ENCODE measurements at places on chromosomes 6 and 20. TPM values are rescaled to one million over a fixed set of nuclear protein-coding genes. Genes with fewer than 3 reads are reported as not detected.

- no peak overlapping the region for H3K27ac ChIP-seq
- peaks cover 21% of the 10 kb centered on the region for H3K4me1 ChIP-seq
- DNase-seq, result no peak
- H3K4me3 ChIP-seq, result no peak overlapping the region
These were observed 2.3 kb upstream of the EPB41L1 start for GRCh38 chr20:36152261-36152660.

GRCh38 chr20:57037689-57038088, 228.8 kb downstream of the BMP7 start:
- DNase-seq, result no peak
- H3K27me3 ChIP-seq, result no peaks in the 10 kb centered on the region
- no peaks in the 10 kb centered on the region for H3K36me3 ChIP-seq
- H3K4me1 ChIP-seq, result no peaks in the 10 kb centered on the region

GRCh38 chr6:163339466-163339865, 75.1 kb upstream of the QKI start:
- peaks cover 8% of the 10 kb centered on the region for H3K4me1 ChIP-seq
- no peak for DNase-seq
- no peaks in the 10 kb centered on the region for H3K36me3 ChIP-seq
- H3K27me3 ChIP-seq, result no peaks in the 10 kb centered on the region
- H3K4me3 ChIP-seq, result no peak overlapping the region
- no peak overlapping the region for H3K27ac ChIP-seq

GRCh38 chr20:2204021-2204420, 91.8 kb upstream of the TGM3 start:
- H3K36me3 ChIP-seq, result peaks cover 10% of the 10 kb centered on the region
- peaks cover 45% of the 10 kb centered on the region for H3K27me3 ChIP-seq
- no peak overlapping the region for H3K4me3 ChIP-seq
- no peaks in the 10 kb centered on the region for H3K4me1 ChIP-seq

GRCh38 chr6:157787080-157787479, 36.0 kb upstream of the SNX9 start:
- no peaks in the 10 kb centered on the region for H3K4me1 ChIP-seq
- H3K27ac ChIP-seq, result no peak overlapping the region
- no peaks in the 10 kb centered on the region for H3K27me3 ChIP-seq

DNA sequence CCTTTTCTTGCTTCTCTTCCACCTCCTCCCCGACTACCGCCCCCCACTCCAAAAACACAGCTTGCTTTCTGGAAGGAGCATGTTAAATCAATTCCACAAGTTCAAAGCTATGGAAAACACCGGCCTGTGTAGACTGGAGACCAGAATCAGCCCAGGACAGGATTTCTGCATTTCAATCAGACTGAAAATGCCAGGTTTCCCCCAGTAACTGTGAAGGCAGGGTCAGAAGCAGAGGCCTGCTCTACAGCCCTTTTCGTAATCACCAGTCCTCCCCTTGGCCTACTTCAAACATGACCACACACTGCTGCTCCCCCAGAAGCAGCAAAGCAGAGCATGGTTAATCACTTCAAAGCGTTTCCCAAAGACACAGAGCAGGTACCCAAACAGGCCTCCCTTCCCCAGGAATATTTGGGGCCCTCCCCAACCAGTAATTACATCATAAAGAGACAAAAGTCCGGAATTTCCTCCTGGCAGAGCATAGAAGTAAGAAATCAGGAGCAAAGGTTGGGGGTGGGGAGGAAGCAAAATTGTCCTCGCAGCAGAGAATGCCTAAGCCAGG, 38.4 kb downstream of the ZMYND8 start:
- peak; percentile 77 for DNase-seq
- no peaks in the 10 kb centered on the region for H3K27me3 ChIP-seq
- H3K27ac ChIP-seq, result peak overlapping the region; percentile 97
- peak overlapping the region; percentile 54 for H3K4me3 ChIP-seq
- peaks cover 73% of the 10 kb centered on the region for H3K36me3 ChIP-seq

DNA sequence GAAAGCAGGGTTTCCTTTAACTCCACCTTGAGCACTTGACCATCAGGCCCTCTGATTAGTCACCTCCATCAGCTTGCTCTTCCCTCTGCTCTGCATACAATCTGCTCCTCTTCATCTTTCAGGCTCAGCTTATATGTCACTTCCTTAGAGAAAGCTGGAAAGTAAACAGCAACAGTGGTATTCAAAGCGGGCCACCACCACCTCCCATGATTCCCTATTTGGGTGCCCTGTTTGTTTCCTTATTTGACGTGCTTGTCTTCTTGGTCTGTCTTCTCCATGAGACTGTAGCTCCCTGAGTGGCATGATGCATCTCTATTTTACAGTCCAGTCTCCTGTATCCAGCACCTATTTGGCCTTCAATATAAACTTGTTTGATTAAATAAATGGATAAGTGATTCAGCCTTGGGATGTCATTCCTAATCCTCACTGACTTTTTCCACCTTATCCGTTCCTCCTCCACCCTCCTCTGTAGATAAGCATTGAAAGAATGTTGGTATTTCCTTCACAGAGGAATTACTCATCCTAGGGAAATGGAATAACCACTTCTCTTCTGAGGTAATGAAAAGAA, 102.8 kb upstream of the SGK1 start:
- H3K4me1 ChIP-seq, result peaks cover 21% of the 10 kb centered on the region
- H3K27me3 ChIP-seq, result no peaks in the 10 kb centered on the region
- H3K4me3 ChIP-seq, result no peak overlapping the region
- H3K27ac ChIP-seq, result no peak overlapping the region
- DNase-seq, result no peak

DNA sequence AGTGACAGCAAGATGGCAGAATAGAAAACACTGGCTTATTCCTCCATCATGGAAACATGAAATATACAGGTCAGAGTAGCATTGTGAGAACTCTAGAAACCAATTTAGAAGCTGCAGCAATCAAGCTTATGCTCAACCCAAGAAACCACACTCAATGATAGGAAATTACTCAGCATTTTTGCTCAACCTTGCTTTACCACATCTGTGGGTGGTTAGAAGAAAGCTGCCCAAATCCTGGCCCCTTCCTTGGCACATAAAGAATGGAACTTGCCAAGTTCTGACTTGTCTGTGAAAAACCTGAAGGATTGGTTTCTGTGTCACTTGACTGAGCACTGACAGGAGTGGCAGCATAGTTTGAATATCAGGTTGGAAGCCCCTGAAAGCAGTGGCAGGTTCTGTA, 108.0 kb upstream of the MOCS1 start:
- H3K36me3 ChIP-seq, result no peaks in the 10 kb centered on the region
- no peak overlapping the region for H3K27ac ChIP-seq
- no peaks in the 10 kb centered on the region for H3K27me3 ChIP-seq
- no peak overlapping the region for H3K4me3 ChIP-seq

GRCh38 chr20:41086402-41087324, 50.7 kb upstream of the PLCG1 start:
- H3K27ac ChIP-seq, result peak overlapping the region; percentile 43
- H3K27me3 ChIP-seq, result no peaks in the 10 kb centered on the region
- H3K4me1 ChIP-seq, result peaks cover 8% of the 10 kb centered on the region
- no peak for DNase-seq

- no peak overlapping the region for H3K27ac ChIP-seq
- no peak overlapping the region for H3K4me3 ChIP-seq
- peaks cover 9% of the 10 kb centered on the region for H3K4me1 ChIP-seq
- peaks cover 8% of the 10 kb centered on the region for H3K27me3 ChIP-seq
- no peaks in the 10 kb centered on the region for H3K36me3 ChIP-seq
These were observed 741.9 kb upstream of the MARCKS start for GRCh38 chr6:113115196-113115595.

GRCh38 chr6:45376310-45377042, 1.3 kb downstream of the SUPT3H start:
- peak overlapping the region; percentile 97 for H3K27ac ChIP-seq
- no peaks in the 10 kb centered on the region for H3K27me3 ChIP-seq
- H3K4me1 ChIP-seq, result no peaks in the 10 kb centered on the region

GRCh38 chr20:49505518-49505917, 23.1 kb upstream of the KCNB1 start:
- H3K4me3 ChIP-seq, result no peak overlapping the region
- H3K27me3 ChIP-seq, result peaks cover 8% of the 10 kb centered on the region
- H3K36me3 ChIP-seq, result no peaks in the 10 kb centered on the region

DNA sequence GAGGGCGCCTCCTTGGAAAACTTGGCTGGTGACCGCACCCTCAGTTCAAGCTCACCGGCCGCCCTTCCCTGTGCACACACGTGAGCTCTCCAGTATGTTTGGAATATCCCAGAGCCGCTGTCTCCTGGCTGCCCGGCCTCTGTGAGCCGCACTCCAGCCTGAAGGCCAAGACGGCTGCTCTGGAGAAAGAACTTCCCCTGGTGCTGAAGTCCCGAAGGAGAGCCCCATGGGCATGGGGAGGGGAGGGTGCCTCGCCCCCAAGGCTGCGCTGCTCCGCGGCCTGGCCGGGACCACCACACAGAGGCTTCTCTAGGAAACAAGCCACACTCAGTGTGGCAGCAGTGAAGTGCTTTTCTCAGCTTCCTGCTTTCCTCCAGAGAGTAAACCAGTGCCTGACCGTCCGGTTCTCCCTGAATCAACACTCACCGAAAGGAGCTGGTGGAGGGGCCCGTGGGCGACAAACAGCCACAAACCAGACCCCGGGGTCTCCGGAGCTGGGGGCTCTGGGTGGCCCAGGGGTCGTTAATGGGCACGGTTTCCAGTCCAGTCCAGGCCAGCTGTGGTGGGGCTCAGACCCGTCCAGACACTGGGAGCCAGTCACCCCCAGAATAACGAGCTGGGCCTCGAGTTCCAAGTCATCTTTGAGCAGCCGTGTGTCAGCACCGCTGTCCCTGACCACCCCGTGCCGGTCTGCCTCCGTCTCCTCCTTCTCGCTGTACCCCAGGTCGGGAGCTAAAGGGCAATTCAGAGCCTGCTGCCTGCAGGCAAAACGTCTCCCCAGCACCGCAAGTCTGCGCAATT, 87.4 kb upstream of the BHLHE23 start:
- no peaks in the 10 kb centered on the region for H3K36me3 ChIP-seq
- H3K27ac ChIP-seq, result no peak overlapping the region
- no peak for DNase-seq
- no peaks in the 10 kb centered on the region for H3K4me1 ChIP-seq
- H3K4me3 ChIP-seq, result no peak overlapping the region
- H3K27me3 ChIP-seq, result peaks cover 62% of the 10 kb centered on the region

DNA sequence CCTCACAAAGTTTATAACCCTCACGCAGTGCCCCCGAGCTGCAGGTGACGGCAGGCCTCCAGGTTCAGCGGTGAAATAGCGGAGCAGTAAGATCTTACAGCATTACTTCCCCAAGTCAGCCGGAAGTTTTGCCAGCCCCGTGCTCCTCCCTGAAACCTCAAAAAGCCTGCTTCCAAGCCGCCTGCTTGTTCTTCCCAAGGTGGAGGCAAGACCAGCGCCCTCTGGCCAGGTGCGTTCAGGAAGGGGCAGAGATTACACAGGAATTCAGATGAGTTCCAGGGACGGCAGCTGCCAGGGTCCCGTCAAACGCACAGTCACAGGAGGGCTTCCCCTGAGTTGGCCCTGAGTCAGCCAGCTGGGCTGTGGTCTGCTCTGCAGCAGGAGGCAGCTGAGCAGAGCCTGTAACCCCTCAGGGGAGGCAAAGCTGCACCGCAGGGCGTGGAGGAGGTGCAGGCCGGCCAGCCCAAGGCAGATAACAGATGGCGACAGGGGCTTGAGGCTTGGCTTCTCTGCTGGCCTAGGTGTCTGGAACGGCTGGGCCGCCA, 124.1 kb upstream of the RPS6KA2 start:
- H3K27me3 ChIP-seq, result peaks cover 32% of the 10 kb centered on the region
- H3K4me3 ChIP-seq, result no peak overlapping the region
- H3K27ac ChIP-seq, result no peak overlapping the region
- no peaks in the 10 kb centered on the region for H3K36me3 ChIP-seq
- H3K4me1 ChIP-seq, result no peaks in the 10 kb centered on the region

DNA sequence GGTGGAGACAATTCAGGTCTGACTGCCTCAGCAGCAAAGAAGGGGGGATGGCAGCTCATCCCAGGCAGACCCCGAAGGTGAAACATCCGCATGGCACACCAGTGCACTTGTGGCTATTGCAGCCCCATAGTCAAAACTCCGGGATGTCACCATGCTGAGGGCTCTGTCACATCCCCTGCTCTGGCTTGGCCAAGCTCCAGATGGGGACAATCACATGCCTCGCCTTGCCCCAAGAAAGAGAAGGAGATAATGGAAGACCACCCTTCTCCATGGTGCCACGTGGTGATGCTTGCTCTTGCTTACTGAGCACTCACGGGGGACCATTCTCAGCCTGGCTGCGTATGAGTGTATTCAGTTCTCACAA, 60.2 kb downstream of the RBM38 start:
- H3K4me3 ChIP-seq, result no peak overlapping the region
- no peak overlapping the region for H3K27ac ChIP-seq
- peaks cover 8% of the 10 kb centered on the region for H3K4me1 ChIP-seq
- H3K36me3 ChIP-seq, result no peaks in the 10 kb centered on the region
- peaks cover 100% of the 10 kb centered on the region for H3K27me3 ChIP-seq
- DNase-seq, result no peak

DNA sequence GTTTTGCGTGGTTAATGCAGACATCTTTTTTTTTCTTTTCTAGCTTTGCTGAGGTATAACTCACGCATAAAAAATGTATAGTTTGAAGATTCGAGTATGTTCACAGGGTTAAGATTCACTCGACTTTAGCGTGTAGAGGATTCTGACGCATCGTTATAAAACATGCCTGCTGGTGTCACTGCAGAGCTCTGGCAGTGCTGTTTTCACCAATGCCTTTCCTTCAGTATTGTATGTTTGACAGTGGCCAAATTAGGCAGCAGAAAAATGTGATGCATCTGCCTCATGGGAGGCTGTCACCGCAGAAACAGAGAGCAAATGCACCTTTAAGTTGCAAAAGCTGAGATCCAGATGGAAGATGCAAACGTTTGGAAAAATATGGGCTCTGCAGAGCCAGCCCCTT, 18.0 kb upstream of the SIRPB2 start:
- peaks cover 14% of the 10 kb centered on the region for H3K4me1 ChIP-seq
- peaks cover 32% of the 10 kb centered on the region for H3K27me3 ChIP-seq
- H3K27ac ChIP-seq, result no peak overlapping the region
- H3K36me3 ChIP-seq, result no peaks in the 10 kb centered on the region
- DNase-seq, result peak; percentile 19

GRCh38 chr6:129416337-129416990, 293.5 kb downstream of the ARHGAP18 start:
- no peak for DNase-seq
- H3K4me3 ChIP-seq, result no peak overlapping the region
- H3K27ac ChIP-seq, result no peak overlapping the region
- H3K36me3 ChIP-seq, result no peaks in the 10 kb centered on the region
- H3K4me1 ChIP-seq, result no peaks in the 10 kb centered on the region
- no peaks in the 10 kb centered on the region for H3K27me3 ChIP-seq

- H3K4me1 ChIP-seq, result peaks cover 20% of the 10 kb centered on the region
- H3K4me3 ChIP-seq, result no peak overlapping the region
- H3K27me3 ChIP-seq, result peaks cover 62% of the 10 kb centered on the region
- no peak overlapping the region for H3K27ac ChIP-seq
These were observed 3.4 kb downstream of the SCUBE3 start for GRCh38 chr6:35216851-35217811.

The TRDN gene
- not detected for total RNA-seq

The PRICKLE4 gene
- total RNA-seq, result 7.1 TPM

The CBLN4 gene
- total RNA-seq, result not detected

The CPXM1 gene
- 0.14 TPM for total RNA-seq

The TNFRSF6B gene
- total RNA-seq, result not detected

The PSORS1C2 gene
- total RNA-seq, result not detected

The C2 gene
- 6.3 TPM for total RNA-seq

The C6orf89 gene
- 58.3 TPM for total RNA-seq
